ENCODE measurements at places on chromosomes 12 and 14.

DNA sequence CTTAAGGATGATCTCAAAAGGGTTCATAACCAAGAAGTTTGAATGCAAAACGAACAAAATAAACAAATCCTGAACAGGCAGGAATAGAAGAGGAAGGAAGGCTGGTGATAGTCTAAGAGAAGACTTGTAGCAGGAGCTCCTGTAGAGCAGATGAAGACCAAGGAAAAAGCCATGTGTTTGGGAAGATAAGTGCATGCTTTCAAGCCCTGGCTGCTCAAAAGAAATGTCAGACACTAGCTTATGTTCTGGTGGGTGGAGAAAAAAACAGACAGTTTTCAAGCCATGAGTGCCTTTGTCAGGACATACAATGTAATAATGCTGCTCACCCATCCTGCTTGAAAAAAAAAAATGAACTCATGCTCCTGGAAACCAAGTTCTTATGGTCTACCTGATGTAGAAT is 27.4 kb downstream of the TAOK3 start:
- no peak for DNase-seq

GRCh38 chr12:96302687-96303310 is 97.4 kb downstream of the CDK17 start:
- no peak for DNase-seq

- DNase-seq = peak; percentile 76
These were observed 124.4 kb downstream of the RAD51B start for GRCh38 chr14:67943947-67944346.

DNA sequence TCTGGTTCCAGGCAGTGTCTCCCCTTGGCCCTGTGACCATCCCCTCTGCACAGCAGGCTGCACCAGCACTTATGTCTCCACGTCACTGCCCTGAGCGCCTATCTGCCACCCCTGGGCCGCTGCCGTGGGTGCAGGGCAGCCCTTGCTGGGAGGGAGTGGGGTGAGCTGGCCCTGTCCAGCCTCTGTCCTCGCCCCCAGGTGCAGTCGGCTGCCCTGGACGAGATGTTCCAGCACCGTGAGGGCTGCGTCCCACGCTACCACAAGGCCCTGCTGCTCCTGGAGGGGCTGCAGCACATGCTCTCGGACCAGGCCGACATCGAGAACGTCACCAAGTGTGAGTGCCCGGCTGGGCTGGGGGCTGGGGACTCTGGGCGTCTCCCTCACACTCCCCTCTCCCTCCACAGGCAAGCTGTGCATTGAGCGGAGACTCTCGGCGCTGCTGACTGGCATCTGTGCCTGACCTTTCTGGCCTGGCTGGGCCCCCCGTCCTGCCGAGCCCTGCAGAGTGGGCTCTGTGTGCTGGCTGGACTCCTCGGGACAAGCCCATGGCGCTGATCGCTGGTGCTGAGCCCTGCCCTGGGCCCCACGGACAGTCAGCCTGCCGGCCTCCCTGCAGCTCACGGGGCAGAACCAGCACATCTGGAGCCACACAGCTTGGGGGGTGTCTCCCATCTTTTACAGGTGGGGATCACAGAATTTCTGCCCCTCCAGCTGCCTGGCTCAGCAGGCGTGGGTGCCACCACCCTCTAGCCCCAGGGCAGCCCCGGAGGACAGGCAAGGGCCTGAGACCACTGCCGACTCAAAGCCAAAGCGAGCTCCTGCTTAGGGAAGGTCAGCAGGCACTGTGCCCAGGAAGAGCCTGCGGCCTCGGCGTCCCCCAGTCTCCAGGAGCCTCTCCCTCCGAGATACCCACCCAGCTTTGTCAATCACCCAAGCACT is 7.9 kb upstream of the PUS1 start:
- DNase-seq = no peak

GRCh38 chr12:120481022-120481767 is 11.6 kb upstream of the SRSF9 start:
- DNase-seq = no peak

GRCh38 chr14:34164162-34164864 is 213.4 kb upstream of the EGLN3 start:
- no peak for DNase-seq

- DNase-seq = no peak
These were observed 48.3 kb downstream of the TTLL5 start for GRCh38 chr14:75709207-75709812.

GRCh38 chr14:92244805-92245204 is 78.2 kb upstream of the SLC24A4 start:
- DNase-seq = no peak

DNA sequence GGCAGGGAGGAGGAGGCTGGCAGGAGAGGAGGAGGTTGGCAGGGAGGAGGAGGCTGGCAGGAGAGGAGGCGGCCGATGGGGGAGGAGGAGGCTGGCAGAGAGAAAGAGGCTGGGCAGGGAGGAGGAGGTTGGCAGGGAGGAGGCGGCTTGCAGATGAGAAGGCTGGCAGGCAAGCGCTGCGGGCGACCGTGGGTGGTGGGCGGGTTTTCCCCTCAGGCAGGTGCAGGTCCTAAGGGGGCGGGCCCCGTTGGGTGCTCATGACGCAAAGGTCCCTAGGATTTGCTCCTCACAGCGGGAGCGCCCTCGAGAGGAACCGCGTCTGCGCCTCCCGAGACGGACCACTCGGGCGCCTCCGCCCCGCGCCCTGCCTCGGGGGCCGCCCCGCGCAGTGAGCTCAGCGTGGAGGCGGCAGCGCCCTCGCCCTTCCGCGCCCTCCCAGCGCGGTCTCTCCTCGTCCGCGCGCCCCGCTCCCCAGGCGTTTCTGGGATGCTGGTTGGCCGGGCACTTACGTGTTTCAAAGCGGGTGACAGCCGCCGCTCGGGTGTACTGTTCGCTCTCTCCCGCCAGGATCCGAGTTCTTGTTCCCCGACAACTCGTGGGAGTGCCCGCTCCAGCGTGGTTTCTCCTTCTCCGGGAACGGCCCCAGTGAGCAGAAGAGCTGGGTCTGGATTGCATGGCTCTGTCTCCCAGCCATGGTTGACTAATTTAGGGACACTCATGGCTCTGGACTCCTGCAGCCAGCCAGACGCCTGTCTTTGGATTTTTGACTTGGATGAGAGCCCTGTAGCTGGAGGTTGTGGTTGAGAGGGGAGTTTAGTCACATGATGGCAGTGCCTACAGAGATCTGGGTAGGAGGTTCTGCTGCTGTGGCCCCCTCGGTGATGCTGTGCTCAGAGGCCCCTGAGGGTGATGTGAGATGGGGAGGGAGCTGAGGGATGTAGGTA is 64.1 kb upstream of the PPP4R3A start:
- DNase-seq = no peak

- no peak for DNase-seq
These were observed 67.2 kb upstream of the FAM181A start for GRCh38 chr14:93859957-93860356.

- no peak for DNase-seq
These were observed 24.0 kb upstream of the TMED10 start for GRCh38 chr14:75200451-75200850.

DNA sequence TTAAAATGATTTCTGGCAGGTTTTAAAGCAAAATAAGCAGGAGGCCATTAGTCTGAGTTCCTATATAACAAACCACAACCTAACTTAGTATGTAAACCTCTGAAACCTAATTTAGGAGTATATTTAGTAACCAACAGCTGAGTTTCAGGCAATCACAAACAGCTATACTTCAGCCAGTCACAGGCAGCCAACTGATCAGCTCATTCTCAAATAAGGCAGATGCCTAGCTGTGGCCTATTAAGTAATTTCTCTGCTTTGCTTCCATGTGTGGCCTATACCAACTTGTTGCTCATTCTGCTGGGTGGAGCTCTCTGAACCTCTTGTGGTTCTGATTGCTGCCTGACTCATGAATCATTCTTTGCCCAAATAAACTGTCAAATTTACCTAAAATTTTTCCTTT is 408.9 kb upstream of the FBXO33 start:
- no peak for DNase-seq

GRCh38 chr12:46537387-46537955 is 164.9 kb upstream of the SLC38A2 start:
- DNase-seq = no peak

- no peak for DNase-seq
These were observed 181.1 kb downstream of the PTPN11 start for GRCh38 chr12:112599871-112600270.

DNA sequence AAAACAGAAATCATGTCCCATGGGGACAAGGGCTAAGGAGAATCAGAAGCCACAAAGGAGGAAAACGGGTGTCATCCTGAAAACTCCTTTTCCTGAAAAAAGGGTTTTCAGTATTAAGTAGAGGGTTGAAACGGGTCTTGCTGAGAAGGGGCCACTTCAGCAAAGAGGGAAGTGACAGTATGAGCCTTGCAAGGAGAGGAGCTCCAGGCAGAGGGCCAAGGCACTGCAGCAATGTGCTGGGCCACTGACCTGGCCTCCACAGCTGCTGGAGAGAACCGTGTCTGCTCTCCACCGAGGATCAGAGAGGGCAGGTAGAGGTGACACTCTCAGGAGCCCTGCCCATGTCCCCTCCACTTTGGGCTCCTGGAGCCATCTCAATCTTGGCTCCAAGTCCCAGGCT is 103.3 kb downstream of the NCOR2 start:
- DNase-seq = no peak

DNA sequence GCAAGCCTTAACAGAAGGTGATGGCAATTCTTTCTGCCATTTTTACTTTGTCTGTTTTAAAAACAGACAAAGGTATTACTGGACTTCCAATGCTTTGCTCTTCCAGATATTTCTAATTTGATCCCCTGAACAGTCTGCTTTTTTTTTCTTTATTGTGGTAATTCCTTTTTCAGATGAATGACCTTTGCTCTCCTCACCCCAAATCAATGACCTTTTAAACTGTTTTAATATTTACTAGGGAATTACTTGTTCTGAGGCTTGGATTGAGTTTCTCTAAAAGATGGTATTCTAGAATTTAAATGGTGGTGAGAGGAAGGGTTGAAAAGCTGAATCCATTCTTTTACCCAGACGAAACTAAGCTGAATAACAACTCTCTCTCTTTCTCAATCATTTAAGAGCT is 2.3 kb upstream of the MGST1 start:
- DNase-seq = no peak

GRCh38 chr12:105455261-105455660 is 124.8 kb downstream of the C12orf75 start:
- DNase-seq = no peak

- DNase-seq = no peak
These were observed 948.9 kb upstream of the FLRT2 start for GRCh38 chr14:84581041-84581440.

DNA sequence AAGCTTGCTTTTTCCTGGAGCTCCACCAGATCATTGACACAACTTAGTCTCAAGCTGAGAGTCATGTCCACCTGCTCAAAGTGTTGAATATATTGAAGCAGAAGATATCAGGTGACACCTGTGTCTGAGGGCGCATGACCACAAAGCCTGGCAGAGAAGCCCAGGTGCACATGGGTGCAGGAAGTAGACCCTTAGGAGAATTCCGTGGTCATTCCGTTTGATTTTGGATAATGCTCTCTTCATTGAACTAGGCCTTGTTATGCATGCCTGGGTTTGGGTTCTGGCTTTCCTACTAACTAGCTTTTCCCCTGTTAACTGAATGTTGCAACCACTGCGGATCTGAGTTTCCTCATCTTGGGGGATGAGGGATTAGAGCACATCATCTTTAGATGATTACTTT is 7.1 kb downstream of the ARHGDIB start:
- DNase-seq = no peak

DNA sequence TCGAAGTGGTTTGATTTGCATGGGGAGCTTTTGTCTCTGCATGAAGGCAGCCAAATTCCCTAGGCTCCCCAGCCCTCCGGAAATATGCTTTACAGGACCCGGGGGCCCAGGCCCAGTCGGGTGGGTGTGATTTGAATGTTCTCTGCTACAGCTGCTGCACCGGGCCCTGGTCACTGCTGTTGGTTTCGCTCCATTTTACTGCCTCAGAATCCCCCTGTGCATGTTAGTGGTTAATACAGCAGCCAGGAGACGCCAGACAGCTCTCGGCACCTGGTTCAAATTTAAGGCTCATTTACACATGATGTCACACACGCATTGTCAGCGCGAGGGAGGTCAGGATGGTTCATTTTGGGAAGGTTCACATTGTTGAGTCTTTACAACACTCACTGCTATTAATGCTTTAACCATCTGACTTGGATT is 99.6 kb downstream of the SLC38A6 start:
- no peak for DNase-seq

DNA sequence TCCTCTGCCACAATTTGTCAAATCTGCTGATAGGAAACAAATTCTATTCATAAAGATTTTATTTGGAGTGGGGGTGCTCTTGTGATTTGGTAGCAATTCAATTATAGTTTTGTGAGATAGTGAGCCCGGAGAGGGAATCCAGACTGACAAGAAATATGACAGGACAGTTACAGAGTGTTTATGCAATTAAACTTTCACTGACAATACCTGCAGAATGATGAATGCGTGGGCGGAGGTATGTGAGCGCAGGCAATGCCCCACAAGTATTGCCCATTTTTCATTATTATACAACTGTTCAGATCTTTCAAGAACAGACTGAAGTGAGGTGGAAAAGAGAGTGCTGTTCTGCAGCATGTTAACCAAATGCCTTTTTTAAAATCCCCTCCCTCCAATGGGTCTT is 259.0 kb downstream of the EGLN3 start:
- DNase-seq = no peak

DNA sequence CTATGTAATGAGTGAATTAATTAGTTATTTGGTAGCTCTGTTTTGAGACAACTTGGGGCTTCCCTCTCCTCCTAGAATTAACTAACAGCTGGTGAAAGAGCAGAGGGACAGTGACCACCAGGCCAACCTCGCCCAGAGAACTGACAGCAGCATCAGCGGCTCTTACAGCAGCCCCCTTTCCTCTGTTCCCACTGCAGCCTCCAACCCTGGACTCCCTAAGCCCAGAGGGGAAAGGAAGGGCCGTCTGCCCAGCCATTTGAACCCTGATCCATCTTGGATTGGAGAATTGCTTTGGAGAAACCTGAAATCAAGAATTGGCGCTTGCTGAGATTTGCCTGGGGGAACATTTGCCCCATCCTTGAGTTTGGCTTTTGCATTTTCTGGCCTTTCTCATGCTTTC is 45.5 kb downstream of the B4GALNT3 start:
- no peak for DNase-seq

- DNase-seq = no peak
These were observed 74.9 kb downstream of the RMST start for GRCh38 chr12:97537501-97537900.

DNA sequence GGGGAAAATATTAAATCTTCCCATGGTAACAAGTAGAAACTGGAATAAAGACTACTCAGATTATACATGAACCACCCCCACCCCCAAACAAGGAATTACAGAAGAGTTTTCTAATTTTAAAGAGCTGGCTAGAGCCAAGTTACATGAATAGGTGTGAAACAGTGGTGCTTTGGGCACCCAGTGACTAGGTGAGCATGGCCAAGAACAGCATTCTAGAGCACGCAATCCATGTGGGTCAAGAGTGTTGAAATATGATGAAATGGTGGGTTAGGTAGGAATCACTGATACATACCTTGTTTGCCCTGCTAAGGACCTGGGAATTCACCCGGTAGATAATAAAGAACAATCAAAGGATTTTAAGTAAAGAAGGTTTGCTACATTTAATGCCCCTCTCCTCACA is 118.1 kb upstream of the SLCO1C1 start:
- no peak for DNase-seq

GRCh38 chr14:59395672-59396071 is 69.5 kb downstream of the GPR135 start:
- no peak for DNase-seq

Data from type B pancreatic cell (in vitro differentiated cells).